IMR-90 (cell line): ENCODE measurements at places on chromosomes 7 and 10. TPM values are rescaled to one million over a fixed set of nuclear protein-coding genes. Genes with fewer than 3 reads are reported as not detected.

Gene UCN3
- not detected in 2 replicates for total RNA-seq

Gene ERVW-1
- not detected in 2 replicates for total RNA-seq

Gene PAPOLB
- total RNA-seq: under 0.01 TPM in 2 replicates

Gene DOCK1
- total RNA-seq: 71.0 and 79.2 TPM in 2 replicates

Gene GPR37
- 9.2 and 9.3 TPM in 2 replicates for total RNA-seq

GRCh38 chr7:144519925-144520324 is 116.4 kb upstream of the NOBOX start:
- no peak overlapping the region for H3K4me3 ChIP-seq
- H3K4me1 ChIP-seq: no peaks in the 10 kb centered on the region
- no peaks in the 10 kb centered on the region for H3K36me3 ChIP-seq
- DNase-seq: no peak

DNA sequence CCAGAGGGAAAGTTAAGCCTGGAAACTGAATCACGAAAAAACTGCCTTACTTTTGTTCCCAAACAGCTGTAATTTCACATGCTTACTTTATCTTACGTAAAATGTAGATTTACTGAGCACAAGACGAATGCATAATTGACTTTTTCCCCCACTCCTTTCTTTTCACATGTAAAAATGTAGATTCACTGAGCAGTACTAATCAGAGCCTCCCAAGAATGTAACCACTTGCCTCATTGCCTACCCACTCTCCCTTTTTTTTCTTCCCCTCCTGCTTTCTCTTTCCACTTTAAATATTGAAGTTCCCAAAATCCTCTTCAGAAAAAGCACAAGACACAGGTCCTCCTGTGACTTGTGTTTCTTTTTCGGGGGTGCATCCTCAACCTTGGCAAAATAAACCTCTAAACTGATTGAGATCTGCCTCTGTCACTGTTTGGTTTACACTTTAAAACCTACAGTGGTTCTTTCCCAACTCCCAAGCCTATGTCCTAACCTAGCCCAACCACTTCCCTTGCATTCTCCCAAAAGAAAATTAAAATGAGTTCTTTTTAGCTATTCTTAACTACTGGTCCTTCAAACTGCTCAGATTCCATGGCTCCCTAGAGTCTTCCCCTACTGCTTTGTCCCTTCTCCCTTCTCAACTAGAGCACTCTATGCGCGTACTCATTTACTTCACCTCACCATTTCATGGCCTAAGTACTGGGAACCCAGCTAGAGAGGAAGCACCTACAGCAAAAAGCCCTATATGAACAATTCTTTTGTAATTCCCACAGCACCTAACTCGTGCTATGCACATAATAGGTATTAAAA is 236.6 kb upstream of the MKLN1 start:
- peaks cover 4% of the 10 kb centered on the region for H3K4me1 ChIP-seq
- peaks cover 11% of the 10 kb centered on the region for H3K36me3 ChIP-seq
- no peaks in the 10 kb centered on the region for H3K27me3 ChIP-seq
- DNase-seq: no peak

DNA sequence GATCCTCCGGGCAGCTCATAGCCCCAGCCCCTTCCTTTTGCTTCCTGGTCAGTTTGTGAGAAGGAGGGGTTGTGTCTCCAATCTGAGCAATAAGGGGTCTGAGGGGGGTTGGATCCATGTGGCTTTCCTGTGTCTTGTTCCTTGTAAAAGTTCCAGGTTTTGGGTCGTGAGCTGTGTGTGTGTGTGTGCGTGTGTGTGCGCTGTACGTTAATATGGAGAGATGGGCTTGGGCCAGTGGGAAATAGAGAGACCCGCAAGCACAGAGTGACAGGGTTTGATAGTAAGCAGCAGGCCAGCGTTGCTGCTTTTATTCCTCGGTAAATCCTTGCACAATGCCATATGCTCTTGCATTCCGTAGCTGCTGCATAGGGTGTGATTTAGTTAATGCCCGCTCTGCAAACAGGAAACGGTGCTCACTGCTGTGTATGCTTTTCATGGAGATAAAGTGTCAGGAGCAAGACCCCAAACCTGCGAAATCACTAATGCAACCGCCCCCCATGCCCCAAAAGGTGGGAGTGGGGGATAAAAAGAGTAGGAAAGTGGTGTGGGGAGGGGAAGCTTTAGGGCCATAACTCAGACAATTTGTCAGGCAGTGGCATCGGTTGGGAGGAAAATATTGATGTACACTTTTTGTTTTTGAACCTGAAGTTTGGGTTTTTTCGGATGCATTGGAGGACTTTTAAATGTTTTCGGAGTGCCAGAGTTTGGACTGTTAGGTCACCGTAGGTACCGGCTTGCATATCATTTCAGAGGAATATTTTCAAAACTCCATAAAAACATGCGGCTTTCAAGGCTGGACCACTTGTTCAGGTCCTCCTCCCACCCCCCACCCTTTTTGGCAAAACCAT is 108.7 kb downstream of the TCF7L2 start:
- H3K4me3 ChIP-seq: no peak overlapping the region; the same call in 1 of the 2 replicates
- H3K36me3 ChIP-seq: peaks cover 2% of the 10 kb centered on the region
- H3K27me3 ChIP-seq: no peaks in the 10 kb centered on the region
- peak overlapping the region; percentile 95 for H3K27ac ChIP-seq

DNA sequence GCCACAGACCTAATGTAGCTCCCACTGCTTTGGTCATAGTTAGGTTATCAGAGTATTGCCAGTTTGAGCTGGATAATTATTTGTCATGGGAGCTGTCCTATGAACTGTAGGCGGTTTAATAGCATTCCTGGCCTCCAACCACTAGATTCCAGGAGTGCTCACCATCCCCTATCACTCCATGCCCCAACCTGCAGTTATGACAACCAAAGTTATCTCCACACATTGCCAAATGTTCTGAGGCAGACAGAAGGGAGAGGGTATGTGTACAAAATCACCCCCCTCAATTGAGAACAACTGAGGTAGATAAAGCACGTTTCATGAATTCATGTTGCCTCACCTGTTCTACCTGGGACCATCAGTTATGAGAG is 119.0 kb upstream of the CACUL1 start:
- no peak overlapping the region for H3K27ac ChIP-seq
- H3K4me3 ChIP-seq: no peak overlapping the region
- H3K36me3 ChIP-seq: no peaks in the 10 kb centered on the region

DNA sequence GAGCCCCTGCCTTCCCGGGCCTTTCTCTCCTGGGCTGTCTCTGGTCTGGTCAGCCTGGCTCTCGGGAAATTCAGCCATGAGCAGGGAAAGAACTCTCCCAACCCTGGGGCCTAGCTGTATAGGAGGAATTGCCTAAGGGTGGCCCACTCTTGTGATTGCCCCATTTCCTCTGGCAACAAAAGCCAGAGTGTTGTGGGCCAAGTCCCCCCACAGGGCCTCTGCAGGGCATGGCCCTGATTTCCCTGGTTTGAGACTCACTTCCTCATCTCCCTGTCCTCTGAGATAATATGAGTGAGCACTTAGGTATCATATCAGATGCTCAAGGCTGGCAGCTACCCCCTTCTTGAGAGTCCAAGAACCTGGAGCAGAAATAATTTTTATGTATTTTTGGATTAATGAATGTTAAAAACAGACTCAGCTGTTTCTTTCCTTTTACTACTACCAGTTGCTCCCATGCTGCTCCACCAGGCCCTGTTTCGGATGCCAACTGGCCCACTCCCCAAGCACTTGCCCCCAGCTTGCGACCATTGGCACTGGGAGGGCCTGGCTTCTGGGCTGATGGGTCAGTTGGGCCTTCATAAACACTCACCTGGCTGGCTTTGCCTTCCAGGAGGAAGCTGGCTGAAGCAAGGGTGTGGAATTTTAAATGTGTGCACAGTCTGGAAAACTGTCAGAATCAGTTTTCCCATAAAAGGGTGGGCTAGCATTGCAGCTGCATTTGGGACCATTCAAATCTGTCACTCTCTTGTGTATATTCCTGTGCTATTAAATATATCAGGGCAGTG is 11.4 kb downstream of the IRF5 start:
- H3K4me1 ChIP-seq: no peaks in the 10 kb centered on the region
- H3K27ac ChIP-seq: no peak overlapping the region
- H3K27me3 ChIP-seq: peaks cover 5% of the 10 kb centered on the region
- H3K4me3 ChIP-seq: no peak overlapping the region
- H3K36me3 ChIP-seq: peaks cover 5% of the 10 kb centered on the region
- DNase-seq: no peak

GRCh38 chr10:65670087-65670486 is 1255.7 kb upstream of the LRRTM3 start:
- no peak overlapping the region for H3K4me3 ChIP-seq
- H3K36me3 ChIP-seq: no peaks in the 10 kb centered on the region
- no peak overlapping the region for H3K27ac ChIP-seq
- no peaks in the 10 kb centered on the region for H3K27me3 ChIP-seq
- peak; percentile 50 for DNase-seq
- H3K4me1 ChIP-seq: no peaks in the 10 kb centered on the region
